Naive thymus-derived CD8-positive, alpha-beta T cell (primary cell): ENCODE measurements at places on chromosomes 4 and X. TPM values are rescaled to one million over a fixed set of nuclear protein-coding genes. Genes with fewer than 3 reads are reported as not detected.

PASD1 gene
- total RNA-seq = not detected

YIPF7 gene
- 0.80 TPM for total RNA-seq

NXF2B gene
- total RNA-seq = not detected

CXXC4 gene
- not detected for total RNA-seq

BEND4 gene
- 0.85 TPM for total RNA-seq

CTAG1A gene
- total RNA-seq = not detected

RTL9 gene
- total RNA-seq = not detected

CXCL11 gene
- total RNA-seq = not detected

ARHGAP24 gene
- total RNA-seq = 7.3 TPM

CCDC158 gene
- not detected for total RNA-seq

TKTL1 gene
- 2.2 TPM for total RNA-seq

EDA gene
- 1.1 TPM for total RNA-seq

F8A3 gene
- 14.5 TPM for total RNA-seq
